SHP77 treated with DMSO at 0.1 percent for 48 hours (cell line): ENCODE measurements at places on chromosomes 6 and 20.

DNA sequence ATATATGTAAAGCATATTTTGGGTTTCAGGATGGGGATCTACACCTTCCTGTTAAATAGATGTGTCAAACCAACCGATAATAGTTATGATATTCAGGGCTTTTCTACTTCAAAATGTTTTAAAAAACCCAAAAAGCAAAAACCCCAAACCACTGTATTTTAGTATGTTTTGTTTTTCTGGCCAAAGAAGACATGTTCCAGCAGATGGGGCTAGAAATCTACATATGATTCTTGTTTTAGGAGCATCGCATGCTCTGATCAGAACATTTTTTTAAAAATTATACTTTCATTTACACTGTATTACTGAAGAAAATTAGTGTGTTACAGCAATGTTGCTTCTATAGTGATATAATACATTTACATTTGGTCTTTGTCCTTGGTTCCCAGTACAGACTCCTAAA, 11.0 kb downstream of the RMND1 start:
- no peak for DNase-seq

DNA sequence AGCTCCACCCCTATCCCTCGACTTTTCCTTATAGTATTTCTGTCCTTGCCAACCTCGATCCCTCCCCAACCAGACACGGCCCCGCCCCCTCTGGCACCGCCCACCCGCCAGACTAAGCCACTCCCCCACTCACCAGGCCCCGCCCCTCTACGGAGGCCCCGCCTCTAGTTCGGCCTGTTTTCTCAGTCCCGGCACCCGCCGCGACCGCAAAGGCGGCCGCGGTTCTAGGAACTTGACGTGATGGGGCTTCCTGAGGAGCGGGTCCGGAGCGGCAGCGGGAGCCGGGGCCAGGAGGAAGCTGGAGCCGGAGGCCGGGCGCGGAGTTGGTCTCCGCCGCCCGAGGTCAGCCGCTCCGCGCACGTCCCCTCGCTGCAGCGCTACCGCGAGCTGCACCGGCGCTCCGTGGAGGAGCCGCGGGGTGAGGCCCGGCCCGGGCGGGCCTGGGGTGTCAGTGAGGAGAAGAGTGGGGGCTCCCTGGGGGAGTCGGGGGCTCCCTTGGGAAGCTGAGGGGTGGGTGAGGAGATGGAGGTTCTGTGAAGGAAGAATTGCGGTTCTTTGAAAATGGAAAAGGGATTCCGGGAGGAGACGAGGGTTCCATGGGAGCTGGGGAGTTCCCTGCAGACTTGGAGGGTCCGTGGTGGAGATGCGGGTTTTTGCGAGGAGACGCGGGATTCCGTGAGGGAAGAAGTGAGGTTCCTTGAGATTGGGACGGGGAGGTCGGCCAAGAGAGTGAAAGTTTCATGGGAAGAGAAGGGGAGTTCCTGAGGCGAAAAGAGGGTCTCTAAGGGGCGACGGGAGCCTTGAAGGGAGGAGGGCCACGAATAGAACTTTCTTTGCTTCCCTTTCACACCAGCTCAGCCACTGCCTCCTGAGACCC, at the start of gene ACSS2:
Gene ACSS2, plus strand, starts transcription at position 207 of the 877 bp plus-strand sequence. Its CDS starts 34 bp downstream, at position 241.
- DNase-seq, result no peak

GRCh38 chr6:167227984-167228383, 63.1 kb upstream of the UNC93A start:
- DNase-seq, result no peak

GRCh38 chr6:145155873-145156782, 579.2 kb downstream of the EPM2A start:
- DNase-seq, result no peak

GRCh38 chr6:109052852-109053251, 41.8 kb downstream of the SESN1 start:
- no peak for DNase-seq

DNA sequence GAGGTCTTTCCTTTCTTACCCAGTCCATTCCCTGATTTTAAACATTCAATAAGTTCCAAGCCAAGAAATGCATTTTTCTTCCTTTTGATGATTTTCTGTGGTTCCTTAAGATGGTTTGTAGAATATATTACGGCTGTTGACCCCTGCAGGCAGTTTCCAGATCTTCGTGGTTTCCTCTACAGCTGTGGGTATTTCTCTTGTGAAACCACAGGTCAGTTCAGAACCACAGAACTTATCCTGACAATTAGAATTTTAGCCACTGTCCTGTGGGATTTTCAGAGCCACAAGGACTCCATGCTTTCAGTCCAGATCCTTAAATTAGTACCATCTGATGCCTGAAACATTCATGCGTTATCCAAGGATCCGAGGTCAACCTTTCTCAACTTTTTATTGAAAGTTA, 29.7 kb upstream of the EXOC2 start:
- no peak for DNase-seq

GRCh38 chr6:151553416-151554165, 59.8 kb downstream of the CCDC170 start:
- DNase-seq, result no peak

DNA sequence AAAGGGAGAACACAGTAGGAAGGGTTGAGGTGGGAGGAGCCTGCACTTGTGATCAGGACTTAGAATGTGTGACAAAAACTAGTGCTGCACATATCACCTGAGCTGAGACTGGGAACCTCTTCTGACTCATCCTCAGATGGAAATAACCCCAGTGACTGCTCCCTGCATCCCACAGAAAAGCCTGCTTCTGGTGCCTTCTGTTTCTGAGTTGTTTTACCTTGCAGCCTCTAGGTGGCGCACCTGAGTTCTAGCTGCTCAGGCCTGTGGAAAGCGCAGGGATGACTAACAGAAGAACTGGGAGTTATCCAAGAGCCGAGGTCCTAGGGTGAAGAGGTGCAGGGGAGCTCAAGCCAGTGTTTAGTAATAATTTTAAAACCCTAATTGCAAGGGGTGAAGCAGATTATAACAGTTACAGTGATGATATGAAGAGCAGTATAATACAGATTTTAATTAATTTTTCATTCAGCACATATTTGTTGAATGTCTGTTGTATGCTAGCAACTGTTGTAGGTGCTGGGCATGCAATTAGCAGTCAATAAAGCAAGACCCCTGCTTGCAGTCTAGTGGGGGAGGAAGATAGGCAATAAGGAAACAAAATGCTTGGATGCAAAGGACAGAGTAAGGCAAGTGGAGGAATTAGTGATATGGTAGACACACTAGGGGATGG, 302.5 kb downstream of the DHX35 start:
- peak; percentile 55 for DNase-seq

DNA sequence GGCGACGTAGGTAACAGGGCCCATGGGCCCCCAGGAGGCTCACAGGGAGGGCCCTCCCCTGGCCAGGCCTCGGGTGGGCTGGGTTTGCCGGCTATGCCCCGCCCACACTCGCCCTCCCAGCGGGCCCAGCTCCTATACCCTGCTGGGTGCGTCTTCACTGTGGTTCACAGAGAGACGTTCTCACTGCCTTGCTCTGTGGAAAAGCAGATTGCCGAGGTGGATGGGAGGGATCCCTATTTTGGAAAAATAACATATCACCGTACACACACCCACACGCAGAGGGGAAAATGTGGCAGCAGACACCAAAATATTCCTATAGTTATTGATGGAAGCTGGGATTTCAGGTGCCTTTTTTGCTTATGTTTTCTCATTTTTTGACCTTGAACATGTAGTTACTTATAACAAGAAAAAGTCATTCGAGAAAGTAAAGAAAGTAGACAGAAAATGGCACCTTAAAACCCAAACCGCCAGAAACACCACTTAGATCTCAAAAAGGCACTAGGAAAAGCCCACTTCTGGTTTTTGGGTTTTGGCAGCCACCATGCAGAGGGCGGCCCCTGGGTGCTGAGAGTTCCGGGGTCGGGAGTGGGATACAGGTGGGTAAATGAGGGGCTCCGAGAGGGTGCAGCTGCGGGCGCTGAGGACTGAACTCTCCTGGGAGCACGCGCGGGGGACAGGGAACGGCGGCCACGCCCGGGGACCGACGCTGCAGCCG, 49.4 kb downstream of the TMEM242 start:
- DNase-seq, result peak; percentile 90

- DNase-seq, result no peak
Observed at GRCh38 chr20:51331481-51331880, 211.0 kb downstream of the NFATC2 start.

DNA sequence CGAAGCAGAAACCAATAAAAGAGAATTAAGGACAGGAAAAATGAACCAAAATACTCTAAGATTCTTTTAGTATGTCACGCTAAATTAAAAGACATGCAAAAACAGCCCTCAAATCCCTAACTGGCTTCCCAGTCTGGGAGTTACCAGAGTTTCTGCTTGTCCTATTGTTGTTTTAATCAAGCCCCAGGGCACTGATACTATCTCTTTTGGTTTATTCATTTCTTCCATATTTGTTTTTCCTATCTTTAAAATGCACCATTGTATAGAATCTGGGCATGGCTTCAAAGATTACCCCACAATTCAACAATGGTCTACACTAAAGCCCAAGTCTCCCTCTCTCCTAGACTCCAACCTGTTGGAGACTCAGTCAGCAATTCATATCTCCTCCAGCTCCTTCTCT, 169.1 kb downstream of the MYLK4 start:
- DNase-seq, result no peak

DNA sequence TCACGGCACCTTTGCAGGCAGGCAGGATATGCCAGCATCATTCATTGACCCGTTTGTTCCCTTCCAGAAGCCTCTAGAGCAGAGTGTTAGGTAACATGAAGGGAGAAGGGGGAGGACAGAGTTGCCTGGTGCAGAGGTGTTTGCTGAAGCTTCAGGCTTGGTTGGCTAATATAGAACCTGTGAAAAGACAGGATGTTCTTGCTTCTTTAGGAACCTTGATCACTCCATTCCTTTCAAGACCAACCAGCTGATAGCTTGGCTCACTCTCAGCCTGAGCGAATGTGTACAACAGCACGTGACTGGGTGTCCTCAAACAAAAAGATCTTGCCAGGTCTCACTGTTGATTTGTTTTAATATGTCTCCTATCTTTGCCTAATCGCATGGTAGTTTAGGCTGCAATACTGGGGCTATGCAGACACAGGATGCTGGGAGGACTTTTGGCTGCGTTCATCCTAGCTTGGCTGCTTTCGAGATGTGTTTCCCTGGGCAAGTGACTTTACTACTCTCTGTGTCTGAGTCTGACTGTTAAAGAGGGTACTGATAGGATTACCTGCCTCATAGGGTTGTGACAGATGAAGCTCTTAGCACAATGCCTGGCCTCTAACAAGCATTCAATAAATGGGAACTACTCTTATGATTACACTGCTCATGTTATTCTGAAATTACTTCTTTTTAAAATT, 16.0 kb downstream of the SHLD1 start:
- no peak for DNase-seq

GRCh38 chr6:160260367-160260766, 1.7 kb upstream of the SLC22A2 start:
- DNase-seq, result no peak

- DNase-seq, result no peak
Observed at GRCh38 chr6:15796130-15796771, 133.4 kb upstream of the DTNBP1 start.

- DNase-seq, result no peak
Observed at GRCh38 chr6:54134935-54135334, 23.7 kb downstream of the MLIP start.

- DNase-seq, result no peak
Observed at GRCh38 chr6:144278659-144279314, 6.3 kb upstream of the UTRN start.

GRCh38 chr20:19861147-19861759, 103.2 kb downstream of the RIN2 start:
- no peak for DNase-seq

- no peak for DNase-seq
Observed at GRCh38 chr20:35947489-35947888, 6.8 kb downstream of the SCAND1 start.

DNA sequence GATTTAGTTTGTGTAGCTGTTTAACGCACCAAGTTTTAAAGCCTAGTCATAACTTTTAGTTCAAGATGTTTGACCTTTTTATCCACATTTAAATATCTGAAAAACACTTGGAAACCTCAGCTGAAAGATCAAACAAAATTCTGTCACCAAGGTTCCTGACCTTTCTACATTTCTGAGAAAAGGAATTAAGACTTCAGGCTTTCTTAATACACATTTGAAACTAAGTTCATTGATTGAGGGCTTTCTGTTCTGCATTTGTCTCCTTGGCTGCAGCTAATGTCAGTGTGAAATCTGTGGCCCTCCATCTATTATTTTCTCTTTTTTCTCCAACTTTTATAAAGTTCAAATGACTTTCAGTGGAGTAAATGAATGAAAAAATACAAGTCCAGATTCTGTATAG, 22.7 kb upstream of the FBXL4 start:
- DNase-seq, result no peak

DNA sequence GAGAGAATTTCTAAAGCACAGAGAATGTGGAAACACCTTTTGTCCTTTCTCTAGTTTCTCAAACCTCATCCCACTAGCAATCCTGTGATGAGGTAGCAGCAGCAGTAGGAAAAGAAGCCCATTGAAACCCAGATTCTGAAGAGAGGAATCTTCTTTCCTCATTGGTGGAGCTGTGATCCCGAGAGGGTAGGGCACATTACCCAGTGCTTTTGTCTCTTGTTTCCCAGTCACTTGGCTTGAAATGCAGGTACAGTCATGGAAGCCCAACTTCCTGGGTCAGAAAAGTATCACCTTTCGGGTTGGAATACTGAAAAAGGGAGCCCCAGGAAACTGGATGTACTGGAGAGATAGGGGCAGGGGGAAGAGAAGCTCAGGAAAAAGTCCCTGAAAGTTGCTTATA, 417.4 kb downstream of the TBC1D32 start:
- DNase-seq, result no peak
